ENCODE measurements at places on chromosomes 6 and 20.

DNA sequence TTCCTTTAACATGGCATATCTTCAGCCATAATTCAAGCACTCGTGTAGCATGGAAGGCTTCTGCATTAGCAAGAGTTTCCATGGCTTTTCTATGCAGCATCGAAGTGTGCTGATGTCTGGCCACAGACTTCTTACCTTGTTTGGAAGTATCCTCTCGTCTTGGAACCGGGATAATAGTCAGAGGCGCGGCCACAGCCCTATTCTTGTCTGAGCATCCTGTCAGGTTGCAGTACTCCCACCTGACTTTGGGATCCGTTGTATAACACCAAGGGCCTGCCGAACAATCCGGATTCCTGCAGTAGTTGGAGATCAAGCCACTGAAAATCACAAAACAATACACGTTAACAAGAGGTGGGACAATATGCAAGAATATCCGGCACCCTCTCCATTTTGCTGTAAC is 138.9 kb downstream of the SLC22A3 start:
- no peak for DNase-seq

DNA sequence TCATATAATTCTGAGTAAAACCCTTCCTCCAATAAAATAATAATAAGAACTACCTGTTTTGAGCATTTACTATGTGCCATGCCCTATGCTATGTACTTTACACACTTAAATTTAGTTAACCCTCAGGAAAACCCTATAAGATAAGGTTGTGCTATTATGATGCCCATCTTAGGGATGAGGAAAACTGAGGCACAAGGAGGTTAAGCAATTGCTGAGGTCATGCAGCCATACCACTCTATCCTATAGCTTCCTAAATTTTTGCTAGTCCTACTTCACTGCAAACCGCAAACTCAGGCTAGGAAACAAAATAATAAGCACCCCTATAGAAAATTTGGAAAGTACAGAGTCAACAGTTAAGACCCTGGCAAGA is 38.9 kb upstream of the GFOD1 start:
- DNase-seq: no peak

DNA sequence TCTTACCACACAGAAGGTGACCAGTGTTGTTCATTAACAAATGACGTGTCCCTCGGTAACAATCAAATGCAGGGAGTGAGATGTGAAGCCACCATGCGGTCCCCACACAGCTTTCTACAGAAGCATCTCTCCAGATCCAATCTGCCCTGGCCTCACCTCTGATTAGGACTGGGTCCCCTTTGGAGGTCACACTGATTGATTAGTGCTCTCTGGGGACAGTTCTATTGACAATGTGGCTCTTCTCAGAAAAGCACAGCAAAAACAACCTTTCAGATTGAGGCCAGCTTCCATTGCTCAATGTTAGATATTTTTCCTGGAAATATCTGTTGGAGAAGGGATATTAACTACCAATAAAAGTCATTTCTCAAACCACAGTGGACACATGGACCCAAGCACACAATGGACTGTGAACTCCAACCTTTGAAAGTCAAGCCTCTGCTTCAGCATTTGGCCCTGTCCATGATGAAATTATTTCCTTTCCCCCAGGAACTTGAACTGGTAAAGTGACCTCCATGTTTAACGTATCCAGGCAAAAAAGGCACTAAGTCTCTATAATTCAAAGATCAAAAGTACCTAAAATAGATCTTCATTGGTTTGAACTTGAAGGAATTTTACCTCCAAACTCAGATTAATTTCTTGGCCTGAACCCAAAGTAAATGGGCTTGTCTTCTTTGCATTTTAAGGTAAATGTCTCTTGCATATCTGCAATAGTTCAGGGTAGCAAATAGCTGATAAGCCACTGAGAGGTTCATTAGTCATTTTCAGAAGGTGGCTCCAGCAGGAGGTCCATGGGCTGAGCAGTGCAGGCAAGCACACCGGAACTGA is 118.5 kb downstream of the FOXA2 start:
- no peak for DNase-seq

- DNase-seq: no peak
Observed at GRCh38 chr20:32918751-32919150, 60.0 kb downstream of the EFCAB8 start.

- peak; percentile 33 for DNase-seq
Observed at GRCh38 chr6:42901538-42901957, 14.3 kb upstream of the PTCRA start.

DNA sequence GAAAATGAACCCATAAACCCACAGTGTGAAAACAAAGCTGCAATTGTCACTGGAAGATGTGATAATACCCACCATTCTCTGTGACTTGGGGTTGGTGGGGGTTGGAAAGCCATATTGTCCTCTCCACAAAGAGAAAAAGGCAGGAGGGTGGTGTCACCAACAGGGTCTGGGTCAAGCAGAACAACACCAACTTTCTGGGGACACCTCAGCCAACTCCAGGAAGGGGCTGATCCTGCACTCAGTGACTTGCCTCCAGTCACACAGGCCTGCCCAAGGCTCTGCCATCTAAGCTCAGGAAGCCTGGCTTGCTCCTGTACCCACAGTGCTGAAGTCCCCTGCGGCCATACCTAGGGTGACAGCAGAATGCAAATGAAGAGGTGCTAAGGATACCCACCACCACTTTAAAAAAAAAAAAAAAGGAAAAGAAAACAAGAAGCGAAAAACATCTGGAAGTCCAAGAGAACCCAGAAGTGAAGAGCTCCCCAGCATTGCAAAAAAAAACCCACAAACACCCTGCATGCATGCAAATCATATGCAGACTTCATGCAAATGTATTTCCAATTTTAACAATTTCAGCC is 110.6 kb downstream of the PREX1 start:
- no peak for DNase-seq

DNA sequence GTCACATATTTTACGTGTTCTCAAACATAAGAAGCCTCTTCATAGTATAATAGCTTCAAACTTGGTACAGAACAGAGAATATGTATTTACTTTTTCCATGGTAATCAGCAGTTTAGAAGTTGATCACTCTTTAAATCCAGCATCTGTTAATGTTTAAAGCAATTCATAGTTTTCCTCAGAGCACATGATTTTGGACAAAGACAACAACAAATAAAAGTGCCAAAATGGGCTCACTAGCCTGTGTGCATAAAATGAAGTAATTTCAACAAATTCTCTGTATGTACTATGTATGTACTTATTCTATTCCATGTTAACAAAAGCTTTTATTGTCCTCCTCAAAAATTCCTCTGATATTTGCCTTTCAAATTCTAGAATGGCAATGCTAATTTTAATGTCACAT is 38.1 kb upstream of the UST start:
- DNase-seq: no peak

DNA sequence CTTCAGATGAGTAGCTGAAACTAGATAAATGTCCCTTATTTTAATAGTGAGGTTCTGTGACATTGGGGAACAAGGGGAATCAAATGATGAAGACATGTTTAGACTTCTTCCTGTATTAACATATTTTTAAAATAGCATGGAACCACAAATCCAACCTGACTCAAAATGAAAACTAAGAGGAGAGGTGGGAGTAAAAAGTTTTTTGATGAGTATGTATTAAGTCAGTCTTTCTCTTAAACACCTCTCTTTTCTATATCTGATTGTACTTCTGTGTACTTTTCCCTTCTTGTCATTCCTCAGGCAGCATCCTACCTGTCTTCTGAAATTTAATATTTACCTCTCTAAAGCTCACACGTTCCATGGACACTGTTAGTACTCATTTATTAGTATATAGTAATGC is 8.7 kb upstream of the SDHAF4 start:
- DNase-seq: no peak

GRCh38 chr6:21999012-21999528 is 297.8 kb downstream of the PRL start:
- DNase-seq: no peak

- no peak for DNase-seq
Observed at GRCh38 chr6:7727946-7728854, 2.3 kb downstream of the BMP6 start.

DNA sequence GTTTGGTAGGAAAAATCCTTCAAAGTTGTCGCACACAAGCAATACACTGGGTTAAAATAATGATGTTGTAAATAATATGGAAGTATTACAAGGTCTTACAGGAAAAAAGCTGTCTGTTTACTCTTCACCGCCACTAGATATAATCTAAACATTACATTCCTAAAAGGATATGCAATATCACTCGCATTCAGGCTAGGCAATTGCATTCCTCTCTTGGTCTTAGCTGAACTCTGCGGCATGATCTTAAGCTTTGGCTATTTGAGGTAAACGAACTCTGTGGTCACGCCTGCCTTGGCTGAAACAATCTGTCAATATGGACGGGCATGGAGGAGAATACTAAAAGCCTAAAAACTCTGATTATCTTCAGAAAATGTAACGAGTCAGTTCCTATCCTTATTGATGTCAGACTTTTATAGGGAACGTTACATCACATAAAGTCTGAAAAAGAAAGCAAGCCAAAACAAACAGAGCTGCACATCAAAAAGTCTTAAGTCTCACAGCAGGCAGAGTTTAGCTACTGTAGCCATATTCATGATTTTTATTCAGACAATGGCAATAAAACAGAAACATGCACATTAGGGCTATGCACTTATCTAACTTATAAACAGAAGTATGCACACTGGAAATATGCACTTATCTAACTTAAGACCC is 30.8 kb upstream of the FILIP1 start:
- no peak for DNase-seq

DNA sequence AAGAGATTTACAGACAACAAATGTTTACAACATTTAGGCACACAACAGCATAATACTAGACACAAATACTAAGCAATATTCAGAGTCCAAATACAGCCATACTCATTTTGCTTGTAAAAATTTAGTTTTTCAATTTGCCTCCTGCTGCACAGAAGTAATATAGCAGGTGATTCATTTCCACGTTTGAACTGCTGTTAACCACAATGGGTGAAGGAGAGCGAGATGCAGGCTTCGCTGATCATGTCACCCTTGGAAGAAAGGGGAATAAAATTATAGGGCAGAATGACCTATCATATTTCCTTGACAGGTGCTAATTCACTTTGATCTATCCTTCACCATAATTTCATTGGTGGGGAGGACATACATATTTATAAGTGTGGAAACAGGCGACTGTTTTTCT is 643.8 kb upstream of the AGPAT4 start:
- no peak for DNase-seq

DNA sequence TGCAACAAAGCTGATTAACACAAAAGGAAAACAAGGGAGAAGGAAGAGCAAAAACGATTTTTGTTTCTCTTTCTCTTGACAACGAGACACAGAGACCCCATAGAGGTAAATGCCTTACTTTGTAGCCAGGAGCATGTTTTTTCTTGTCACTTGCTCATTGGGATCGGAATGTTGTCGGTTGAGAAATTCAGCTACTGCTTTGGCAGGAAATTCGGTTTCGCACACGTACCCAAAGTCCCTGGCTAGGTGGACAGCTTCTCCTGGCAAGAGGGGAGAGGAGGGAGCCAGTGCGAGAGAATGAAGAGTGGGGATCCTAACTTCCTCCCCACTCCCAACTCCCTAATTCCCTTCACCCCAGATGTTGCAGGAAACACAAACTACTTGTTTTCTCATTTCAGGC is 14.5 kb downstream of the TFAP2A start:
- no peak for DNase-seq

- no peak for DNase-seq
Observed at GRCh38 chr20:45917790-45918141, 5.8 kb upstream of the PLTP start.

- DNase-seq: no peak
Observed at GRCh38 chr6:18990059-18990978, 603.2 kb downstream of the RNF144B start.

DNA sequence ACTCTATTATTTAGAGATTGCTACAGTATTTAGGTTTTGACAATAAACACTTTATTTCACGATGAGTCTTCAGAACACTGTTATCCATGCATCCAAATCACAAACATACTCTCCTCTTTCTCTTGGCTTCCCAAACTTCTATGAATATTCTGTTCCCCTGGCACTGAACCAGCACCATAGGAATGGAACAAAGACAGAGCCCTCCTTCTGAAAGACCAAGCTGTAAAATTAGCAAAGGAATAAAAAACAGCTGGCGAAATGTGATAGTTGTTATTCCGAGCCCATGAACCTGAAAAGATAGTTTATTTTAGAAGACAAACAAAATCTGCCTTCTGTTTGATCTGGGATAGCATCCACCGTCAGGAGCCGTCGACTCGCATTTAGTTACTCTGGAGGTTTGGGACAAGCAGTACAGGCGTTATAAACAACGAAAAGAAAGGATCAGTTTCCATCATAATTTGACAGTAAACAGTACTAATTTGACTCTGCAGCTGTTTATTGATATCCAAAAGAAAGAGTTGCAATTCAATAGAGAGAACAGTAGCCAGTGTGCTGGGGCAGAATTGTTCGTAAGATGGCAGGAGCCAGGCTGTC is 161.4 kb downstream of the CLIC5 start:
- no peak for DNase-seq

GRCh38 chr6:139303185-139303584 is 11.4 kb upstream of the TXLNB start:
- DNase-seq: no peak

- no peak for DNase-seq
Observed at GRCh38 chr6:96162711-96163120, 146.9 kb downstream of the FUT9 start.

- DNase-seq: no peak
Observed at GRCh38 chr6:36746251-36746650, 48.6 kb downstream of the RAB44 start.

- DNase-seq: no peak
Observed at GRCh38 chr6:96391776-96392360, 129.7 kb upstream of the UFL1 start.

DNA sequence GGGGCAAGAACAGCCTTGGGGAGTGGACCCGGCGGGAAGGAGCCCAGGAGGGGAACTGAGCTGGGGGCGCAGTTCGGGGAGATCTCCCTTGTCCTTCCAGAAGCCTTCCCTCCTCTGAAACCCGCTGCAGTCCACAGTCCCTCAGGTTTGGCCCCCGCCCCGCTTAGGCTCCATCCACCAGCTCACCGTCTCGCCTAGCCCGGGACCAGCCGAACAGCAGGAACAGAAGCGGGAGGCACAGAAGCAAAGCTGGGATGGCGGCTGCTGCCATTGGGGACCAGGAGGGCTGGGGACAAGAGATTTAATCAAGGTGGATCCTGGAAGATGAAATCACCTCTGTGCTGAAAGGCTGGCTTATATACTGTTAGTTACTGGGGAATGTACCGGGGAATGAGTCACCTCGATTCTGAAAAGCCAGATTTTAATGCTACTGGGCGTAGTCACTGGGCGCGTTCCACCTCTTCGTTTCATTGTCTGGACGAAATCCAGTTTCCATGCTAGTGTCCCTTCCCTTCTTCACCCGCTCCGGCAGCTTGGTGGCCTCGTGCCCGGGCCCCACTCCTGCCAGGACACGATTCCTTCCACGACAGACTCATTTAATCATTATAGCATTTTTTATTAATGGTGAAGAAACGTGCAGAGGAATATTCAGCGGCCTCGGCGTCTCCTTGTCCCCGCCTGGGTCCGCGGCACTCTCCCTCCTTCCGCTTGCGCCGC is at the start of gene RAET1L:
TSS of gene RAET1L (minus strand) at position 332 of the 717 bp plus-strand sequence. CDS start at position 271, 61 bp downstream.
- DNase-seq: no peak

DNA sequence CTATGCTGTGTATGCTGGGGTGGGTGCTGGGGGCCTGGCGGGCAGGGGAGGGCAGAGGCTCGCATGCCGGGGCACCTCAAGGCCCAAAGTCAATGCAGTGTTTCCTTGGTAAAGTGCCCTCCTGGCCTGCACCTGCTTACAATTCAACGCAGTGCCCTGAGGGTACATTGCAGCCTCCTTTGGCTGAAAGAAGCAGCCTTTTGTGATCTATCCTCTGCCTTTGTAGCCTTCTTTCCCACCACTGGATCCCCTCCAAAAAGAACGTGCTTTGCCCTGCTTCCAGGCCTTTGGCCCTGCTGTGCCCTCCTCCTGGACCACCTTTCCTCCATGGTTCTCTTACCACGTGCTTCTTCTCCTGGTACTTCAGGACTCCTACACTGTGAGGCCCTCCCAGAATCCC is 113.6 kb upstream of the PTPN1 start:
- no peak for DNase-seq
